ENCODE measurements at places on chromosomes 11 and 22. TPM values are rescaled to one million over a fixed set of nuclear protein-coding genes. Genes with fewer than 3 reads are reported as not detected.

MB gene
- not detected for total RNA-seq

DRD2 gene
- total RNA-seq: not detected

LDHAL6A gene
- total RNA-seq: not detected

CRYBB2 gene
- total RNA-seq: not detected

PARVA gene
- total RNA-seq: not detected

TMEM191C gene
- 1.5 TPM for total RNA-seq

TBC1D10A gene
- 20.4 TPM for total RNA-seq

PKP3 gene
- 0.18 TPM for total RNA-seq

TSGA10IP gene
- total RNA-seq: not detected

LAYN gene
- not detected for total RNA-seq

TRIM51 gene
- total RNA-seq: not detected

POTEH gene
- total RNA-seq: not detected

SLC7A4 gene
- not detected for total RNA-seq

FERMT3 gene
- 169 TPM for total RNA-seq

OR2AT4 gene
- not detected for total RNA-seq

MRGPRD gene
- not detected for total RNA-seq

DDIAS gene
- 4.7 TPM for total RNA-seq

POGLUT3 gene
- total RNA-seq: 3.7 TPM

NXPE2 gene
- total RNA-seq: not detected

PLA2G3 gene
- not detected for total RNA-seq

LTO1 gene
- 52.5 TPM for total RNA-seq

BTBD18 gene
- not detected for total RNA-seq

ZP1 gene
- total RNA-seq: not detected

CNTN5 gene
- not detected for total RNA-seq

C1QTNF5 gene
- not detected for total RNA-seq

C11orf91 gene
- 0.49 TPM for total RNA-seq

OLFML1 gene
- total RNA-seq: not detected

TPH1 gene
- 1.2 TPM for total RNA-seq

RTN3 gene
- total RNA-seq: 16.2 TPM

PRMT3 gene
- total RNA-seq: 24.9 TPM

POU2AF1 gene
- 155 TPM for total RNA-seq

SAA4 gene
- total RNA-seq: not detected

SLCO2B1 gene
- 0.42 TPM for total RNA-seq

MS4A3 gene
- not detected for total RNA-seq

MMP10 gene
- not detected for total RNA-seq

LINC01488 gene
- not detected for total RNA-seq

DEFB131B gene
- not detected for total RNA-seq

C22orf31 gene
- total RNA-seq: not detected

TYR gene
- not detected for total RNA-seq

C22orf42 gene
- total RNA-seq: not detected

CHRNA10 gene
- 2.5 TPM for total RNA-seq

LRRC4C gene
- not detected for total RNA-seq

OR5AS1 gene
- total RNA-seq: not detected

TSSK2 gene
- not detected for total RNA-seq

OR5A1 gene
- not detected for total RNA-seq

SHANK2 gene
- 0.24 TPM for total RNA-seq

All from activated B cell treated with CpG ODN at 0.5 μM for 24 hours (primary cell).